ENCODE measurements at places on chromosomes 12 and 14. TPM values are rescaled to one million over a fixed set of nuclear protein-coding genes. Genes with fewer than 3 reads are reported as not detected.

STAB2 gene
- not detected for total RNA-seq

FGF6 gene
- total RNA-seq: not detected

TCTN1 gene
- total RNA-seq: 32.0 TPM

ASB2 gene
- 4.1 TPM for total RNA-seq

BMAL2 gene
- total RNA-seq: 22.6 TPM

PIWIL1 gene
- total RNA-seq: not detected

LMNTD1 gene
- total RNA-seq: not detected

BCAT1 gene
- 13.3 TPM for total RNA-seq

GPR65 gene
- not detected for total RNA-seq

GCH1 gene
- 3.2 TPM for total RNA-seq

ENDOU gene
- not detected for total RNA-seq

KCNC2 gene
- not detected for total RNA-seq

MYO1H gene
- not detected for total RNA-seq

TPPP2 gene
- not detected for total RNA-seq

INHBE gene
- total RNA-seq: 0.20 TPM

RBP5 gene
- total RNA-seq: not detected
